ENCODE measurements at places on chromosomes 11 and 22. TPM values are rescaled to one million over a fixed set of nuclear protein-coding genes. Genes with fewer than 3 reads are reported as not detected.

GRCh38 chr11:70067591-70068341 lies 10.4 kb upstream of the ANO1 start:
- peaks cover 47% of the 10 kb centered on the region for H3K27me3 ChIP-seq
- no peaks in the 10 kb centered on the region for H3K36me3 ChIP-seq
- no peak overlapping the region for H3K4me3 ChIP-seq
- no peak overlapping the region for H3K27ac ChIP-seq
- peaks cover 19% of the 10 kb centered on the region for H3K4me1 ChIP-seq

ARHGAP20 gene
- 2.1 TPM for total RNA-seq

GRCh38 chr22:39666926-39667325 lies 96.4 kb downstream of the CACNA1I start:
- H3K27ac ChIP-seq = no peak overlapping the region
- no peaks in the 10 kb centered on the region for H3K36me3 ChIP-seq
- H3K4me3 ChIP-seq = no peak overlapping the region
- peaks cover 24% of the 10 kb centered on the region for H3K4me1 ChIP-seq
- H3K27me3 ChIP-seq = peaks cover 49% of the 10 kb centered on the region

DNA sequence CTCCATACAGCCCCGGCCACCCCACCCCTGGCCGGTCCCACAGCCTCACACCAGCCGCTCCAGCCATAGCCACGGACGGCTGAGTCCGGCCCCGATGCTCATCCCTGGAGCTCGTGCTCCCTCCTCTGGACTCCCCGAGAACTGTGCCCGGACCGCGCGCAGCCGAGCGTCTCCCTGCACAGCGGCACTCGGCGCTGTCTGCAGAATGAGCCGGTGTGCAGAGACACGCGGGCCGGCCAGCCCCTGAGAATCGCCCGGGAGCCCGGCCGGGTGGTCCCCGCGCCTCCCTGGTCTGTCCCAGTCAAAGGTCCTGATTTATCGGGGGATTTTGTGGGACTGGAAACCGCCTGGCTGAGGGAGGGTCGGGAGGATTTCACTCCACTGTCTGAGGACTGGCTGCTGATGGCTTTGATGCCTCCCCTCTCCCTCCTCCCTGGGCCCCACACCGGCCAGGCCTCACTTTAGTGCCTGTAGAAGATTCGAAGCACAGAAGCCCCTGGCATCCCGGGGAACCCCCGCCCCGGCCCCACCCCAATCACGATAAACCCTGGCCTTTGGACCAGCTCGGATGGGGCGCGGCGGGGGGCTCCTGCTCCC lies 102.7 kb downstream of the BRD1 start:
- peaks cover 72% of the 10 kb centered on the region for H3K27me3 ChIP-seq
- H3K36me3 ChIP-seq = no peaks in the 10 kb centered on the region
- H3K27ac ChIP-seq = no peak overlapping the region
- H3K4me1 ChIP-seq = peaks cover 3% of the 10 kb centered on the region
- no peak for DNase-seq

DNA sequence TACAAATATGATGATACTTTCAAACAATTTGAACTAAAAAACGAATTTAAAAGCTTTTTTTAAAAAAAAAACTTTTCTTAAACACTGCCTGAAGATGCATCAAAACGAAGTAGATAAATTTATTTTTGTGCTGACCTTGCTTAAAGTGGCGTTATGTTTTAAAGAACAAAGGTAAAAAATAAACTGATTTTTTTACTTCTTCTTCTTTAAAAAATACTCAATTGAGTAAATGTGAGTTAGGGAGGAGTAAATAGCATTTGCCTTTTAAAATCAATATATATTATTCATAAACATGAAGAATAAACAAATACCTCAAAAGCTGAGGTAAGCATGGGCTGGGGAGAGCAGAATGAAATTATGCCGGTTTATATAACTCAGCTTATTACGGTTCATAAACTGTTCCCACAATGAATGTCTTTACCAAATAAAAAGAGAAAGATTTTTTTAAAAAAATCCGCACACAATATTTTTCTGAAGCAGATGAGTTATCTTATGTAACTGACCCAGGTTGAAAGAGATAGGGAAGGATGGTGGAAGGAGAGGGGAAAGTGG lies 9.0 kb downstream of the PAX6 start:
- H3K4me1 ChIP-seq = peaks cover 49% of the 10 kb centered on the region
- H3K36me3 ChIP-seq = no peaks in the 10 kb centered on the region
- no peak overlapping the region for H3K27ac ChIP-seq
- H3K4me3 ChIP-seq = no peak overlapping the region
- peaks cover 99% of the 10 kb centered on the region for H3K27me3 ChIP-seq

GRCh38 chr11:125167292-125167953 lies 2.9 kb downstream of the PKNOX2 start:
- DNase-seq = no peak
- H3K27ac ChIP-seq = peak overlapping the region; percentile 11
- H3K36me3 ChIP-seq = no peaks in the 10 kb centered on the region
- peaks cover 31% of the 10 kb centered on the region for H3K4me1 ChIP-seq
- H3K27me3 ChIP-seq = peaks cover 23% of the 10 kb centered on the region

PGR gene
- total RNA-seq = 0.18 TPM

GRCh38 chr11:33191467-33191866 lies 30.2 kb upstream of the CSTF3 start:
- H3K4me3 ChIP-seq = no peak overlapping the region
- no peak for DNase-seq
- no peaks in the 10 kb centered on the region for H3K27me3 ChIP-seq
- no peaks in the 10 kb centered on the region for H3K36me3 ChIP-seq

DNA sequence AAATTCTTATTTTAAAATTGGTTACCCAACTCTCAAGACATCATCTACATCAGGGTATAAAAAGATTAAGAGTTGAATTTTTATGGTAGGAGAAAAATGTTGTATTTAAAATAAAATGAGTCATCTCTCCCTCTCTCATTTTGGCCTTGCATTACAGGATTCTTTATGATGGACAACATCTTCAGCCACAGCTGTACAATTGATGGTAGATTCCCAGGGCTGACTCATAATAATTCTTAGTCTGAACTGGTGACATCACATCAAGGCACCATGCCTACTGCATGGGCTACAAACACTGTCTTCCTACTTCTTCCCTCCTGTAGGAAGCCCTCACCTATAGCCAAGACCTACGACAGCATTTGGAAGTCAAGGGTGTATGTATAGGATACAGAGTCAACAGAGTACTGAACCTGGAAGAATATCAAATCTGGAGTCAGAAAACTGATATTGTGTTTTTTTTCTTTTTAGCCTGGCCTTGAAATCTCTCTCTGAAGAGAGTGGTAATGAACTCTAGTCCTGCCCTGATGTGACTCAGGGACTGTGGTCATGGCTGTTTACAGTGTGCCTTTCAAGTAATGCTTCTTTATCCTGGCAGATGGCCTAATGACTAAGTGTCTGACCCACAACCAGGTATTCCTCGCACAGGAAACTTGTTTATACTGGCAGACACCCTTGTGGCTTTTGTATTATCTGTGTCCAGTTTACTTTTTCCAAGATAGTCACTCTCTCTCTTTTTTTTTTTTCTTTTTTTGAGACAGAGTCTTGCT lies 32.5 kb downstream of the MRGPRX2 start:
- H3K36me3 ChIP-seq = no peaks in the 10 kb centered on the region
- no peak overlapping the region for H3K4me3 ChIP-seq
- DNase-seq = no peak
- no peaks in the 10 kb centered on the region for H3K27me3 ChIP-seq
- H3K4me1 ChIP-seq = no peaks in the 10 kb centered on the region
- H3K27ac ChIP-seq = no peak overlapping the region

GRCh38 chr11:77167111-77167626 lies 39.1 kb downstream of the MYO7A start:
- DNase-seq = no peak
- H3K27ac ChIP-seq = no peak overlapping the region
- peaks cover under 1% of the 10 kb centered on the region for H3K27me3 ChIP-seq
- H3K36me3 ChIP-seq = no peaks in the 10 kb centered on the region
- H3K4me3 ChIP-seq = no peak overlapping the region

DNA sequence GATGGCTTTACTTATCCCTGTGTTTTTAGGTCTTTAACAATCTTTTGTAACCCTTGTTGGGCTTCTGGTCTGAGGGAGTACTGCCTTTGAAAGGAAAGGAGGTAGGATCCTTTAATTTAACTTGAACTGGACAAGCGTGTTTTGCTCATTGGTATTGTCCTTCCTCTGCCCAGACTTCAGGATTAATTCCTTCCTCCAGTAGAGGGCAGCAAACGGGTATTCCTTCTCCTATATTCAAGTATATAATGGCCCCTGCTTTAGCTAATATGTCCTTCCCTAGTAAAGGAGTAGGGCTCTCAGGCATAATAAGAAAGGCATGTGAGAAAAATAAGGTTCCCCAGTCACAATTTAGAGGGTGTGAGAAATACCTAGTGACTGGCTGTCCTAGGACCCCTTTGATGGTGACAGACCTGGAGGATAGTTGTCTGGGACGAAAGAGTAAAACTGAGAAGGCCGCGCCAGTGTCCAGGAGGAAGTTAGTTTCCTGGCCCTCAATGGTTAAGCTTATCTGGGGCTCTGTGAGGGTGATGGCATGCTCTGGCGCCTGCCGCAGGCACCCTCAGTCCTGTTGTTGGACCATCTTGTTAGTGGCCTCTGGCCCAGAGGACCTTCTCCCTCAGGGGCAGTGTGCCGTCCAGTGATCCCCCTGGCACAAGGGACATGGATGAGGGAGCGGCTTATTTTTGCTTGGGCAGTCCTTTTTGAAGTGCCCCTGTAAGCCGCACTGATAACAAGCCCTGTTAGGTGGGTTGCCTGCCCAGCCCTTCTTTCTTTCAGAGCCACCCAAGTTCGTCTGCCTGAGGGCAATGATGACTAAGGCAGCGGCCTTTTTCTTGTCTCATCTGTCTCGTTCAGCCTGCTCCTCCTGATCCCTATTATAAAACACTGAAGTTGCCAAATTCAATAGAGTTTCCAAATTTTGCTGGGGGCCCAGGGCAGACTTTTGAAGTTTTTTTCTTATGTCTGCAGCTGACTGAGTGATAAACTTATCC lies 51.8 kb downstream of the C11orf71 start:
- no peak for DNase-seq
- peak overlapping the region; percentile 38 for H3K27ac ChIP-seq
- H3K4me1 ChIP-seq = peaks cover 12% of the 10 kb centered on the region
- H3K27me3 ChIP-seq = no peaks in the 10 kb centered on the region

KCNJ5 gene
- not detected for total RNA-seq

- no peaks in the 10 kb centered on the region for H3K36me3 ChIP-seq
- no peaks in the 10 kb centered on the region for H3K27me3 ChIP-seq
- peaks cover 23% of the 10 kb centered on the region for H3K4me1 ChIP-seq
- H3K27ac ChIP-seq = peak overlapping the region; percentile 75
- no peak overlapping the region for H3K4me3 ChIP-seq
- peak; percentile 88 for DNase-seq
Measured at GRCh38 chr11:8056810-8057463, 24.1 kb upstream of the TUB start.

Data from suprapubic skin (tissue), 4 donors.